ENCODE measurements at places on chromosomes 2 and 18.

GRCh38 chr2:126358122-126358521 lies 297.8 kb upstream of the GYPC start:
- no peak for DNase-seq

- no peak for DNase-seq
Observed at GRCh38 chr18:57445488-57446319, 10.5 kb downstream of the ONECUT2 start.

DNA sequence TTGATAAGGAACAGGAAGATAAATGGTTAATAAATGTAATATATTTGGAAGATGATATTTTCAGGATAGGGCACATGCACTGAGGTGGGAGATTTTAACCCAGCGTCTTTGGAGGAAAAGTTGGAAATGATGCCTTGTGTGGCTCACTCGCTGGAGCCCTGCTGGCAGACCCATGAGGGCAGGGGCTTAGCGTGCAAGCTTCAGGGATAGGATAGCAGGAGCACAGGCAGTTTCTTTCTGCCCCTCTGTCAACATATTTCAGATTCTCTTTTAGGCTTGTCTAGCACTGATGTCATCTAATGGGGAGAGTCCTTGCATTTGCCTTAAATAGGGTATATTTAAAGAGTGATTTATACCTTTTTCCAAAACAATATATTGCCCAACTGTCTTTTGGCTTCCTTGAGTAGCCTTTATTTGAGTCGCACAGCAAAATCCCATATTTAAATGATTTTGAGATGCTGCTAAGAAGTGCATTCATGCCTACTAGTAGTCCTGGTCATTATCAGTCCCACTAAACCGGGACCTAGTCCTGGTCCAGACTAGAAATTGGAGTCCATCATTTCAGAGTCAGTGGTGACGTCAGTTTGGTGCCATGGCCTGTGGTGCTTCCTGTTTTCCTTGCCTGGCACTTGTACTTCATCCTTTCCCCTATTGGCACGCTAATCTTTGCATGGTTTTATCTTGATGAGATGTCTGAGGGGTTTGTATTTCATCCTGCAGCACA lies 45.8 kb downstream of the SH3RF3 start:
- DNase-seq: no peak

GRCh38 chr2:171176516-171176915 lies 15.8 kb upstream of the TLK1 start:
- no peak for DNase-seq

DNA sequence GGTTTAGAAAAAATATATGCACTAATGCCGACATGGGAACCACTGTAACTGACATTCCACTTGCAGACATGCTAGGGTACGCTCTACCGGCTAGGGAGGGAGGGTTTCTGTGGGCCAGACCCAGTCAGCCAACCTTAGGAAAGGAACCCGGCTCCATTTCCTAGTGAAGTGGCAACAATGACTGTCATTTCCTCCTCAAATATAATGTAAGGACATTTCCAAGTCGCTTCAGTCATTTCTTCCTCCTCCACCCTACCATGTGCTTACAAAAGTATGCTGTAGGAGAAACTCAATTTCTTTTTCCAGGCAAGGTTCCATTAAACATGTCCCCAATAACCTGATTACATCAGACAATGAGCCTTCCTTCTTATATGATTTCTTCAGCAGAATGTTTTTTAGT lies 64.3 kb upstream of the PSMD14 start:
- peak; percentile 36 for DNase-seq

GRCh38 chr2:143422681-143423080 lies 293.5 kb downstream of the ARHGAP15 start:
- DNase-seq: no peak

DNA sequence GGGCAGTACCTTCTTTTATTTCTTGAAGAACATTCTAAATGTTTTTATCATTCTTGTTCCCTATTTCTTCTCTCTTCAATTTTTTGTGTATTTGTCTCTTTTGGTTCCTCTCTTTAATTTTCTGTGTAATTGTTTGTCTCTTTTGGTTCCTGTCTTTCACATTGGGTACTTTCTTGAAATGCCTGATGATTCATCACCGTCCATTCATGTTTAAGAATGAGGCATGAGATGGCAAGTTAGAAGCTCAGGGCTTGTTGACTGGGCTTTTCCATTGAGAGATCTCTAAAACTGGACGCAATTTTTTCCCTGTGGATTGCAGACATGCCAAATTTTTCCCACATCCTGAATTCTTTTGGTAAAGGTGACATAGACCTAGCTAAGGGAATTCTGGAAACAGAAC lies 33.7 kb upstream of the IL1R2 start:
- DNase-seq: no peak

DNA sequence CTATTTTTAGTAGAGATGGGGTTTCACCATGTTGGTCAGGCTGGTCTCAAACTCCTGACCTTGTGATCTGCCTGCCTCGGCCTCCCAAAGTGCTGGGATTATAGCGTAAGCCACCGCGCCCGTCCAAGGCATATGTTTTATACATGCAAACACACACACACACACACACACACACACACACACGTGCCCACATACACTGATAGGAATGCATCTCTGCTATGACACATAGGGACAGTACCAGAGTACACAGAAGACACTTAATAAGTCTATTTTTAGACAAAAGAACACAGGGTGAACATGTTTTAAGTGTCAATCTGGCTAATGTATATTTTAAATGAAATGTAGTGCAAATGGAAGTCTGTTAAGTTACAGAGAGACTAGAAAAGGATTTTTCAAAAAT lies 10.7 kb upstream of the RNF103 start:
- DNase-seq: no peak

GRCh38 chr2:69489793-69490192 lies 52.6 kb upstream of the NFU1 start:
- DNase-seq: no peak

- DNase-seq: no peak
Observed at GRCh38 chr2:215882689-215883088, 130.7 kb downstream of the MREG start.

DNA sequence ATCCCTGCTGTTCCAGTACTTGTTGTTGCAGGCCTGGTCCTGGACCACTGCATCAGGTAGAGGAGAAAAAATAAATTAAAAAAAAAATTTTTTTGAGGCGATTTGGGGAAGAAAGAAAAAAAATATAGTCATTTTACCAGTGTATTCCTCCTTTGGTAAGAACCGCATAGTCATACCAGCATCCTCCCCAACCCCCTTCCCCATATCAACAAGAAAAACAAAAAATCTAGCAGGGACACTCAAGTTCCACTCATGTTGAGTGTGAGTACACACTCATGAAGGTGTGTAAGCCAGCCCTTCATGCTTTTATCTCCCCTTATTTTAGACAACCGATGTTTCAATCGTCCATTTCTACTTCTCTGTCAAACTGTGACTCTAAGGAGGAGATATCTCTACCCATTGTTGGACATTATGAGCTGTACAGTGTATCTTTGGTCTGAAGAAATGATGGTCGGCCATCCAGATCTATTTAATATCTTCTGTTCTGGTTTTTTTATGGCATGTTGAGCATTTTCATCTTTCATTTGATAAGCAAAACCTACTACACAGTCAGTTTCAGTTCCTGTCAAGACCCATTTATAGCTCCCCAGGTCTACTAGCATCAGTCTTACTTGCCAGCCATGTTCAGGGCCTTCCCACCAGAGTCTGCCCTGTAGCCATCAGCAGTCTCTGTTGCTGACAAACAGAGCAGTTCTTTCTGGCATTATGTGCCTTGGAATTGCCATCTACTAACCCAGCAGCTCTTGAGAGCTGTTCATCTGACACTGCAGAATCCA lies 20.0 kb downstream of the ELP2 start:
- DNase-seq: no peak

GRCh38 chr2:69685321-69686048 lies 41.9 kb upstream of the AAK1 start:
- DNase-seq: no peak

DNA sequence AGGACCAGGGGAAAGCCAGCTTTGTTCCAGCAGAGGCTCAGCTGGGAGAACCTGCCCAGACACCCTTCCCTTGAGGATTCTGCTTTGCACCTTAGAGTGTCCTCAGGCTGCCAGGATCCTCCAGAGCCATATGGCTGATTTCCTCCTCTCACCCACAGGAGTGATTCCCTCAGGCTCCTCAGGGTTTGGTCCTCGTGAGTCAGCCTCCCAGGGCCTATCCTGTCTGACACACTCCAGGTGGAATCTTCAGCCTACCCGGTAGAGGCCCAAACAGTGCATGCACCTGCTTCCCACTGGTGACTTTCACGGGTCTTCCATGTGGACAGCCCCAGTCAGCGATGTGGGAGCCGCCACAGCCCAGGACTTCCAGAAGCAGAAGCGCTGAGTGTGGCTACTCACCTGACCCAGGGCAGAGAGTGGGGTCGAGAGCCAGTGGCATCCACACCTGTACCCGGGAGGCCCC lies 73.3 kb downstream of the TFCP2L1 start:
- DNase-seq: no peak

GRCh38 chr18:11324956-11325882 lies 175.8 kb upstream of the PIEZO2 start:
- DNase-seq: no peak

- no peak for DNase-seq
Observed at GRCh38 chr18:59659508-59660170, 37.6 kb downstream of the CCBE1 start.

DNA sequence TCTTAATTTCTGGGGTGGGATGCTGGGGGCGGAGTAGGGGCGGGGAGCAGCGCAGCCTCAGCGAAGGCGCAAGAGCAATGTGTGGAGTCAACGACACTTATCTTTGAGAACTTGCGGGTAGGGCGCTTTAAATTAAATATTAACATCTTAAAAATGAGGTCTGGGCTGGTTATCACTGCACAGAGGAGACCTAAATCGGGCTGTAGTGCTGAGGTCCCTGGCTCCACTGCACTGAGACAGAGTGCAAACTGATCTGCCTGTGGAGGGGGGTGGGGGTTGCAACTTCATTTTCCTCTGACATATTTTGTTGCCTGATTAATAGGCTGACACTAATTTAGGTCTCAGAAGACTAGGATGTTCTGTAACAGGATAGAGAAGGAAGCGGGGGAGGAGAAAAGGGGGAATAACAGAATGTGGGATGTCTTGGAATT lies 253.0 kb upstream of the FANCL start:
- no peak for DNase-seq

DNA sequence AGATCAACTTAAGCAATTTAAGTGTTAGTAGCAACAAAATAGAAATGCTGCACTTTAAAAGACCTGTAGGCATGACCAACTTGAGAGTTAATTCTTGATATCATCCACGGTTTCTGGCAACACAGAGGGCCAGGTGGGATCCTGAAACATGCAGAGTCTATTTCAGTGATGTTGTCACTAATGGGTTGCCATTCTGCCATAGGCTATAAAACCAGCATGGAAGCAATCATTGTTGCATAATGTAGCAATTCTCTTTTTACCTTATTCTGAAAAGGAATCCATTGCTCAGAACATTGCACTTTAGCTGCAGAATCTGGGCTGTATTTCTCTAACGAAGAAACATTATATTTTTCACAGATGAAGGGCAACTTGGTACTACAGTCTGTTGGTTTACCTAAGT lies 53.9 kb upstream of the CD302 start:
- DNase-seq: no peak

GRCh38 chr2:101368376-101368775 lies 18.9 kb downstream of the CREG2 start:
- no peak for DNase-seq

- no peak for DNase-seq
Observed at GRCh38 chr18:11750581-11751310, 61.7 kb downstream of the GNAL start.

- DNase-seq: peak; percentile 78
Observed at GRCh38 chr2:240435457-240435947, at the start of gene GPC1. Gene GPC1, plus strand, starts transcription at chr2:240435663. Its CDS starts 256 bp downstream, at chr2:240435919.

DNA sequence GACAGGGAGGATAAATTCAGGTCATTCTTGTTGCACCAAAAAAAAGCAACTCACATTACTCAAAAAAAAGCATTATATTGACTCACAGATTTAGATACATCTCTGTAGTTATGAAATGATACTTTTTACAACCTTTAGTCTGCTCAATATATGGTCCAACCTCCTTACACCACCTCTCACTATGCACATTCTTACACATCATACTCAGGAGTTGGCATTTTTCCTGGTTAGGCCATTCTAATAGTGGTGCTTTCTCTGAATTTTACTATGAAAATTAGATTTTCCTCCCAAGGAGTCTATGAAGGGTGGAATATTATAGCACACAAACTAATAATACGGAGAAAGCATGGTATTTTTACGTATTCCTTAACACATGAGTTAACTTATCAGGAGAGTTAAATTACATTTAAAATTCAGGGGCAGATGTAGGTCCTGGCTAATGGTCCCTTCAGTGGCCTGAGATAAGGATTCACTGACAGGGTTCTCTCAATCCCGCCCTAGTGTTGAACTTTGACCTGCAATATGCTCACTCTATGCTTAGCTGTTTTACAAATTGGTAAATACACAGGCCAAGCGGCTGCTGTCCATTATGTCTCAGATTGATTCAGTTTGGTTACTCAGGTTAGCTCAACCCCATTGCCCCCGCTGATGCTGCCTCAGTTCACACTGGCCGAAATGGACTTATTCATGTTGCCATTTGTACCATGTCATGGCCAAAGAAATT lies 153.6 kb downstream of the NCKAP5 start:
- no peak for DNase-seq

- no peak for DNase-seq
Observed at GRCh38 chr2:74867841-74868658, 34.1 kb downstream of the HK2 start.

- DNase-seq: no peak
Observed at GRCh38 chr2:80643598-80643997, 339.0 kb upstream of the LRRTM1 start.

- DNase-seq: peak; percentile 74
Observed at GRCh38 chr18:76801567-76802505, 20.5 kb upstream of the ZNF236 start.

DNA sequence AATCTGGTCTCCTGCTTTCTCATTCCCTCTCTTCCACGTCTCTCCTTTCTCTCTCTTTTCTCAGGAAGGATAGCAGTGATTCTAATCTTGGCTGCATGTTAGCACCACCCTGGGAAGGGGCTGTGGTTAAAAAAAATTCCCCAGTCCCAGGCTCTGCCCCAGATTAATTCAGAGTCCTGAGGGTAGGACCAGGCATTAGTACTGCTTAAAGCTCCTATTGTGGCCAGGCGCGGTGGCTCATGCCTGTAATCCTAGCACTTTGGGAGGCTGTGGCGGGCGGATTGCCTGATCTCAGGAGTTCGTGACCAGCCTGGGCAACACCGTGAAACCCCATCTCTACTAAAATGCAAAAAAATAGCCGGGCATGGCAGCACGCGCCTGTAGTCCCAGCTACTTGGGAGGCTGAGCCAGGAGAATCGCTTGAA lies 35.4 kb upstream of the EML4 start:
- DNase-seq: peak; percentile 58

DNA sequence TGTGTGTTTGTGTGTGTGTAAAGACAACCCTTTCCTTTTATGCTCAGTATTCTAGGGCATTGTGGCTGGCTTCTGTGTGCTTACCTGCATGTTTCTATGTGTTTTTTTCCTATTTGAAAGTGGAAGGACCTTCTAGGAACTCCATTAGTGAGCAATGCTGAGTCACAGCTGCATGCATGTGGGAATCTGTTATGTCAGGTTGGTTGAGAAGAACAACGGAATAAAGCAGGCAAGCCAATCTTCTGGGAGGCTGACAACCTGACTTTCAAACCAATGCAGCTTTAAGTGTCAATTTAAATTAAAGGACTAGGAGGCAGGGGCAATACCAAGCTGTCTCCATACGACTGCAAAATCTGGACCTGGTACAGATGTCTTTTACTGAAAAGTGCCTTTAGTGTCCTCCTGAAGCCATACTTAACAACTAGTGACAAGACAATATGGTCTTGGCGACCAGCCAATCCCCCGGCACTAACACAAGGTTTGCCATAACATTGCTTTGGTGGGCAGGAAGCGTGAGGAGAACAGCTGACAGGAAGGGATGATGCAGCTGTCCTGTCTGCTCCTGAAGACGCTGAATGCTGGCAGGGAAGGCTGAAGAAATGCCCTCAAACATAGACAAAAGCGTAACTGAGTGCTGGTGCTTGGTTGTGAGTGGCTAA lies 514.7 kb upstream of the CDH7 start:
- DNase-seq: peak; percentile 30

All from mesendoderm (in vitro differentiated cells).